ENCODE measurements at places on chromosomes 3 and 15.

DNA sequence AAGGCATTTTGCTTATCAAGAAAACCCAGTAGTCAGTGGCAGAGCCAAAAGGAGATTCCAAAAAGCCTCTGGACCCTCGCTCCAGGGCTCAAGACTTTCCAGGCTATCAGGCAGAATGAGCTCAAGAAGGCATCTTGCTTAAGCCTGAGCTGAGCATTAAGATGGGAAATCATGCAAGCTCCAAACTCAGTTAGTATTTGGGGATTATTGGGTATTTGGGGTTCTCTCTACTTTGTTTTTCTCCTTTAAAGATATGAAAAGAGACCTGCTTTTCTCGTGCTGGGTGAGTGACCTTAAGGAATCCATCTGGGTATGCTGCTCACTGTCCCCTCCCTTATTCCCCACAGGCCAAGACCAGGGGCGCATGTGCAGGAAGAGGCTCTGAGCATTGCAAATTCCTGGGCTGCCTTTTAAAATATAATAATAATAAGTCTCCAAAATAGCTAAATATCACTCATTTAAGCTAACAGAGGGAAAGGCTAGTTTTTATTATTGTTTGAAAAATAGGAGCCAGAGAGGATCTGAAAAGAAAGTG lies 75.4 kb upstream of the HACD2 start:
- no peak for DNase-seq

- DNase-seq, result no peak
These were observed 38.9 kb upstream of the GNB5 start for GRCh38 chr15:52230073-52230472.

DNA sequence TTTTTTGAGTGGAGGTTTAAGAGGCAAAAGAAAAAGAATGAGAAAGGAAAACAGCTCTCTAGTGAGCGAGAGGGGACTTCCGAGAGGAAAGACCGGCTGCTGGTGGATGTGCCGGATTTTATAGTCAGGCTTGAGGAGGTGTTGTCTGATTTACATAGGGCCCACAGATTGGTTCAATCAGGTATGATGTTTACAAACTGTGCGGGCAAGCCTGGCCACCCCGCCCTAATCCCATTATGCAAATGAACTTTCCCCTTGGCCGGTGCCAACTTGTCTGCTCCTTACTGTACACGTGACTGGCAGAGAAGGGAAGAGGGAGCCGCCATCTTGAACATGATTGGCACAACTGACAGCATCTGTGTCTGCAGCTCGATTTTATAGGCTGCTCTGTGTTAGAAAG lies 44.7 kb downstream of the FAM43A start:
- DNase-seq, result no peak

DNA sequence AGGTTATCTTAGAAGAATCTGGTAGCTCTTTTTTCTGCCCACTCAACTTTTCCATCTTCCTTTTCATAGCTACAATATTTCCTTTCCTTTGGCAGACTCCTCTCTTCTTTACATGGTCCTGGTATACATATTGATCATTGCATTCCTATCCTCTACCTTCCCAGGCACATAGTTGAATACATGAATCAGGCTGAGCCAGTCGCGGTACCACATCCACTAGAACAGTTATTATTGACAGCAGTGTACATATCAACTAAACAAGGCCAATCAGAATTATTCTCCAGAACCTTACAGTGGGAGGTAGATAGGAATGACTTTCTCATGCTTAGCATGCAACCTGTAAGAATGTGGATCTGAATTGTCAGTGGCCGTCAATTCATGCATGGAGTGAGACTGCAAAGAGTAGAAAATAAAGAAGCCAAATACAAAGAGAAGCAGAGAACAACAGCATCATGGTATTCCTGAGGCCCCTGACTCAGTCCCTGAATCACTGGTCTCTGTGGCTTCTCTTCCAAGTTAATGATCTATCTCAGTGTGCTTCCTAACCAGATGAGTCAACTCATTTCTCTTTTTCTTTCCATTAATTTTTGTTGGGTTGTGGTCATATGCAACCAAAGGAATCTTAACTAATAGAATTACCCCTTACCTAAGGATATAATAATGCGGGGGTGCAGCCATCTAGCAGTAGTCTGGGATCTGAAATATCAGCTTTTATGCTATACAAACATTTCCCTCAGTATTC lies 60.9 kb upstream of the DCBLD2 start:
- DNase-seq, result no peak

DNA sequence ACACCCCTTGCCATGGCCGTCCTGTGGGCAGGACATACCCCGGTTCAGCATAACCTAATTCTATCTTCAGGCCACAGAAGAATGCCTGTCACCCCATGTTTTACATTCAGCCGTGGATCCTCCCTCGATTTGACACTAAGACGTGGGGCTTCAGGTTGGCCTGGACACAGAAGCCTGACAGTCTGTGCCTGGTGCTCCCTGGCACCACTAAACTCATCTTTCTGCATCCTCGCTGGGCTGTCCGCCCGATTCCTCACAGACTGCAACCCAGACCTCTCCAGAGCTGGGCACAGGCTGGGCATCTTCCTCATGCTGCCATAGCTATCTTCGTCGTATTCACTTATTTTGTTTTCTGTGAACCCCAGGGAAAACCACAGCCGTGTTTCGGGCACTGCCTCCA lies 117.8 kb upstream of the IQSEC1 start:
- no peak for DNase-seq

- no peak for DNase-seq
These were observed 75.0 kb upstream of the CGNL1 start for GRCh38 chr15:57301307-57301706.

DNA sequence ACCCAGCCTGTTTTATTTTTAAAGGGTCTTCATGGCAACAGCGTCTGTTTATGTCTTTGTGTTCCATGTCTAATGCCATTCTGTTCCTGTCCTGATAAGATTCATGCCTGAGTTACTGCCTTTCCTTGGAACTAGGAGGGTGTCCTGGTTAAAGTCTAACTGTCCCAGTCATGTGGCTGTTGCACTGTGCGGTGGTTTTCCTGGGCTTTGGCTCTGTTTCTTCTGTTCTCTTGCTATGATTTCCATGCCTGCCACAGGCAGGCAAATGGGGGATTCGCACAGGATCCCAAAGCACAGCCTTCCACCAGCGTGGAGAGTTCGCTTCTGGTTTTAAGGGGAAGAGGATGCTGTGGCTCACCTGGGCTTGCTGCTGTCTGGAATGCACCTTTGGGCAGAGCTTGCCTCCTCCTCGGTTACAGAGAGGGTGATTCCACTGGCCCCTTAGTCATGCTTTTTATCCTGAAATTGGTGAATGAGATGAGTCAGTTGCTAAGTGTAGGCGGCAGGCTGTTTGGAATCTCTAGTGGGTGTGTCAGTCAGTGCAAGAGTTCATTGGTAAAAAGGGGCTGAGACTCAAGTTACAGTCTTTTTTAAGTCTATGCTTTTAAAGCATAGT lies 86.8 kb downstream of the CCK start:
- DNase-seq, result peak; percentile 3

DNA sequence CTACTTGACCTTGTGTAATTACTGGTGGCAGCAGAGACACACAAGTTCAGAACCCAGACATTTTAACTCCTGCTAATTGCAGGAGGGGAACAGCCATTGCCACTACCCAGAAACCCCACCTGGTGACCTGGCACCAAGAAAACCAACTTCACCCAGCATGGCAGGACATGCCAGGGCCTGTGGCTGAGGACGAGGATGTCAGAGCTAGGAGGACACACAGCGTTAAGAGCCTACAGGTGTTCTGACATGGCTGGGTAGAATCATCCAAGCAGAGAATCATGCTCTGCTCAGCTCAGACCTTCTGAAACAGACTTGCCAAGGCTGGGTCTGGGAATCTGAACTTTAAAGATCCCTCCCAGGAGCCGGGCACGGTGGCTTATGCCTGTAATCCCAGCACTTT lies 11.7 kb upstream of the SPATA12 start:
- DNase-seq, result no peak

DNA sequence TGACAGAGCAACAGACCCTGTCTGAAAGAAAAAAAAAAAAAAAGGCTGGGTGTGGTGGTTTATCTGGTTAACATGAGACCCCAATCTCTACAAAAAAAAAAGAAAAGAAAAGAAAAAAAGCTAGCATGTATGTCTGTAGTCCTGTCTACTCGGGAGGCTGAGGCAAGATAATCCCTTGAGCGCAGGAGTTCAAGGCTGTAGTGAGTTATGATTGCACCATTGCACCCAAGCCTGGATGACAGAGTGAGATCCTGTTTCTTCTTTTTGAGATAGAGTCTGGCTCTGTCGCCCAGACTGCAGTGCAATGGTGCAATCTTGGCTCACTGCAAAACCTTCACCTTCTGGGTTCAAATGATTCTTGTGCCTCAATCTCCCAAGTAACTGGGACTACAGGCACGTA lies 8.4 kb upstream of the DHX30 start:
- no peak for DNase-seq

GRCh38 chr3:55702822-55703221 lies 215.7 kb upstream of the WNT5A start:
- DNase-seq, result no peak

Measured in SK-N-MC (cell line).